ENCODE measurements at places on chromosomes 5 and 9. TPM values are rescaled to one million over a fixed set of nuclear protein-coding genes. Genes with fewer than 3 reads are reported as not detected.

GRCh38 chr5:16437977-16438376 is 27.6 kb downstream of the ZNF622 start:
- no peak for DNase-seq
- H3K4me1 ChIP-seq = no peaks in the 10 kb centered on the region
- H3K36me3 ChIP-seq = no peaks in the 10 kb centered on the region
- H3K27me3 ChIP-seq = peaks cover 6% of the 10 kb centered on the region
- H3K4me3 ChIP-seq = no peak overlapping the region
- no peak overlapping the region for H3K27ac ChIP-seq

The PHF24 gene
- not detected for total RNA-seq

The LIX1 gene
- total RNA-seq = not detected

- no peak overlapping the region for H3K4me3 ChIP-seq
- no peaks in the 10 kb centered on the region for H3K36me3 ChIP-seq
- DNase-seq = no peak
- no peaks in the 10 kb centered on the region for H3K4me1 ChIP-seq
- peaks cover 33% of the 10 kb centered on the region for H3K27me3 ChIP-seq
These were observed 175.1 kb upstream of the S1PR3 start for GRCh38 chr9:88816141-88816540.

Data from activated CD4-positive, alpha-beta T cell treated with anti-CD3 and anti-CD28 coated beads, Interleukin-2, amount 10 ng/mL, durations not matched to agents 7 days and 5 days (primary cell).